ENCODE measurements at places on chromosomes 5 and 9. TPM values are rescaled to one million over a fixed set of nuclear protein-coding genes. Genes with fewer than 3 reads are reported as not detected.

DNA sequence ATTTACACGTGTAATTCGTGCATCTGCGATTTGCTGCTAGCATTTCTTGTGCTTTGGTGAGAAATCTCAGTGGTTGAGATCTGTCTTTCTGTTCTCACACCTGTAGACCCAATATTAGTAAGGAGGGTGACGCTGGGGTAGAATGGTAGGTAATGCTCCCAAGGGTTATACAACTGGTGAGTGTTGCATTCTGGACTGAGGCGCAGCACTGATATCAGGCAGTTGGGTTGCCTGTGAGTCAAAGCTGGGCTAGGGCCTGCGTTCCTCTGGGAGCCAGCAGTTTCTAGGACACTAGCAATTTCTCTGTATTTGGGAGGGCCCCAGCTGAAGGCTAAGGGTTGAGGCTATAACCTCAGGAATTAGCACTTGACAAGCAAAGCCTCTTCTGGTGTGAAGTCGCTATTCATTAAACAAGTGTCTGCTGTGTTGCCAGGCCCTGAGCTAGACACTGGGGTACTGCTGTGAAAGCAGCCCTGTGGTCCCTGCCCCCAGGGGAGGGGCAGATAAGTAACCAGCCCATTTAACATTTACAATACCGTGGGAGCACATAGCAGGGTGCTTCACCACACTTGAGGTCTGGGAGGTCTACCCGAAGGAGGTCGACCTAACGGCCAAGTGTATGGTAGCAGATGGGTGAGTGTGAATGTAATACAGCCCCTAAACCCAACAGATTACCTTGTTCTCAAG is 28.7 kb downstream of the LARP1 start:
- DNase-seq, result no peak

The COQ4 gene
- 54.8 TPM for total RNA-seq

DNA sequence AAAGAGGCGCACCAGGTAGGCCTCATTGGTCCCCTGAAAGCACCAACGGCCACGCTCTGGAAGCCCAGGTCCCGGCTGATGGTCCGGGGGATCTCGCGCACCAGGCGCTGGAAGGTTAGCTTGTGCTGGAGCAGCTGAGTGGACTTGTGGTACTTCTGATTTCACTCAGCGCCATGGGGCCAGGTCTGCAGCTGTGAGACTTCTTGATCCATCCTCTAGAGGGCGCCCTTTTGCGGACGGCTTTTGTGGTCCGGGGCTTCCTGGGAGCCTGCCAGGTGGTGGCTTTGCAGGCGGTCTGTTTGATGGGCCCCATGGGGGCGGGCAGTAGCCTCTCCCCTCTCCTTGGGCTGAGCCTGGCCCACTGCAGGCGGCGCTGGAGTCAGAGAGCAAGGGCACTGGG is 10.4 kb downstream of the TAF11L12 start:
- no peak for DNase-seq

The DOCK8 gene
- 1.4 TPM for total RNA-seq

GRCh38 chr9:87671925-87672324 is 54.0 kb upstream of the CTSL start:
- no peak for DNase-seq

The TMOD1 gene
- total RNA-seq, result 2.4 TPM

GRCh38 chr5:10445352-10445751 is 3.7 kb downstream of the ROPN1L start:
- DNase-seq, result no peak

GRCh38 chr9:136018257-136019031 is 57.3 kb upstream of the UBAC1 start:
- no peak for DNase-seq

The ADAMTSL2 gene
- 0.10 TPM for total RNA-seq

GRCh38 chr5:109655841-109656240 is 33.9 kb upstream of the MAN2A1 start:
- DNase-seq, result peak; percentile 53

The TOR2A gene
- 12.3 TPM for total RNA-seq

The GABRB2 gene
- total RNA-seq, result not detected

- peak; percentile 74 for DNase-seq
These were observed 38.0 kb upstream of the CCDC152 start for GRCh38 chr5:42718591-42718990.

- no peak for DNase-seq
These were observed 458.0 kb upstream of the IZUMO3 start for GRCh38 chr9:25003686-25004085.

The PCDHGA10 gene
- total RNA-seq, result 0.71 TPM

- DNase-seq, result no peak
These were observed 75.4 kb upstream of the IL7R start for GRCh38 chr5:35781181-35781790.

- DNase-seq, result no peak
These were observed 198.2 kb downstream of the SEMA5A start for GRCh38 chr5:9347541-9348295.

DNA sequence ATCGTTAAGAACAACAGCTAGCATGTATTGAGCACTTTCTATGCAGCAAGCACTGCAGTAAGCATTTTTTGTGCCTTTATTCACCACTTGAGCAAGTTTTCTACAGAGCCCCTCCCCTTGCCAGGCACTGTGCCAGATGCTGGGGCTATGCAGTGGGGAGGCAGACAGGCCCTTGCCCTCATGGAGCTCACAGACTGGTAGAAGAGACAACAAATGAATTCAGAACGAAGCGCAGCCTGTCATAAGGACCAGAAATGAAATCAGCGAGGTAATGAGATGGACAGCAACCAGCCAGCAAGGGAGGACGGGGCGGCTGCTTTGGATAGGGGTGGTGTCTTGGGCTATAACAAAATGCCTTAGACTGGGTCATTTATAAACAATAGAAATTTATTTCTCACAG is 68.8 kb downstream of the C9orf50 start:
- DNase-seq, result peak; percentile 33

DNA sequence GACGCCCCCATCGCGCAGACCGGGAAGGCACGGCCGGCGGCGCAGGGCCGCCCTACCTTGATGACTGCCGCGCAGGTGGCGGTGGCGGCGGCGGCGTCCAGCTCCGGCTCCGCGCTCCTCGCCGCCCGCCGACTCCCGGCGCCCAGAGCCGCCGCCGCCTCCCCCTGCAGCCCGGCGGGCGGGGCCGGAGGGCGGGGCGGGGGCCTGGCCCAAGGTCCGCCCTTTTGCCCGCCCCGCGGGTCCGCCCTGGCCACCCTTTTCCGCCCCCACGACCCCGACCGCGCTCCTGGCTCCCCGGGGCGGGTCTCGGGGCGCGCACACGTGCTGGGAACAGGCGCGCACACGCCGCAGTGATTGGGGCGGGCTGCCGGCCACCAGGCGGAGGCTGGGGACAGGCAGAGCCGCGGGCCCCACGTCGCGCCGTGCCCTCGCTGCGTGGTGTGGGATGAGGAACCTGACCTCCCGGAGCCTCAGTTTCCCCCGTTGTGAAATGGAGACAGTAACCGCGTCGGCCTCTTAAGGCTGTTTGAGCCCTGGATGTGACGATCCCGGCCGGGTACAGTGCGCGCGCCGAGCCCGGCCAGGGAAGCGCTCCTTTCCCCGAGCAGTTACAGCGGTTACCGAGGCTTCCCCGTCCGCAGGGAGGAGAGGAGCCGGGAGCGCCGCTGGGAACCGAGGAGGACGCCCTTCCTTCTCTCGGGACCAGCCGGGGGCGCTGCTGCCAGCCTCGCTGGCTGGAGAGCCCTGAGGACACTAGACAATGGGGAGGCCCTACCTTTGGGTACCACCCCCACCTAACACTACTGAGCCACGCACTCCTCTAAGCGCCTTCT is at the start of gene CORO2A:
Gene CORO2A, minus strand, starts transcription at position 135 of the 833 bp plus-strand sequence. CDS start 34,977 bp downstream, outside the sequence.
- peak; percentile 83 for DNase-seq

The ELOVL7 gene
- 8.0 TPM for total RNA-seq
